ENCODE measurements at places on chromosomes 2 and 18.

GRCh38 chr2:240149943-240150784, 9.7 kb upstream of the OTOS start:
- DNase-seq, result no peak

GRCh38 chr18:79876497-79876896, 75.0 kb downstream of the SLC66A2 start:
- DNase-seq, result no peak

DNA sequence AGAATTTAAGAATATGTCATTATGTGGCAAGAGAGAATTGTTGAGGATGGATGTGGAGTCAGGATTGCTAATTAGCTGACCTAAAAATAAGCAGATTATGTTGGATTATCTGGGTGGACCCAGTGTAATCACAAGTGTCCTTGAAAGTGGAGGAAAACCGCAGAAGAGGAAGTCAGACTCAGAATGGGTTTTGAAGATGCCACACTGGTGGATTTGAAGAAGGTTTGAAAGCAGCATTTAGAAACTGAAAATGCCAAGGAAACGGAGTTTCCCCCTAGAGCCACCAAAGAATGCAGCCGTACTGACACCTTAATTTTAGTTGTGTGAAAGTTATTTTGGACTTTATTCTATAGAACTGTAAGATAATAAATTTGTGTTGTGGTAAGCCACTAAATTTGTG, 41.6 kb upstream of the DPP10 start:
- no peak for DNase-seq

- no peak for DNase-seq
Measured at GRCh38 chr18:50722311-50722710, 97.5 kb downstream of the MRO start.
